SK-N-SH (cell line): ENCODE measurements at places on chromosomes 12 and 14.

GRCh38 chr14:50056435-50056834 lies 59.9 kb downstream of the VCPKMT start:
- no peaks in the 10 kb centered on the region for H3K36me3 ChIP-seq
- H3K27me3 ChIP-seq, result no peaks in the 10 kb centered on the region
- DNase-seq, result no peak

DNA sequence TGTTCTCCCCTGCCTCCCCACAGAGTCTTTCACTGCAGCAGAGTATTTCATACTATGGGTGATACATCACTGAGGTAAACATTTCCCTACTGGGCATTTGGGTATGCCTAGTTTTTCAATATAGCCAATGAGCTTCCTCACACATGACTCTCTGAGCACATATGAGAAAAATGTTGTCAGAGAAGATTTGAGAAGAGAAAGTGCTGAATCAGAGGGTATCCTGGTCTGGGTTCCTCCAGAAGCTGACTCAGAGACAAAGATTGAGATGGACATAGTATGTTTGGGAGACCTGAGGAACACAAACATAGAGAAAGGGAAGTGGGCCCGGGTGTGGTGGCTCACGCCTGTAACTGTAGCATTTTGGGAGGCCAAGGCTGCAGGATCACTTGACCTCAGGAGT lies 12.6 kb downstream of the SLC8B1 start:
- no peaks in the 10 kb centered on the region for H3K4me1 ChIP-seq
- no peak overlapping the region for H3K27ac ChIP-seq
- H3K27me3 ChIP-seq, result no peaks in the 10 kb centered on the region
- no peaks in the 10 kb centered on the region; the same call in 1 of the 2 replicates for H3K36me3 ChIP-seq

DNA sequence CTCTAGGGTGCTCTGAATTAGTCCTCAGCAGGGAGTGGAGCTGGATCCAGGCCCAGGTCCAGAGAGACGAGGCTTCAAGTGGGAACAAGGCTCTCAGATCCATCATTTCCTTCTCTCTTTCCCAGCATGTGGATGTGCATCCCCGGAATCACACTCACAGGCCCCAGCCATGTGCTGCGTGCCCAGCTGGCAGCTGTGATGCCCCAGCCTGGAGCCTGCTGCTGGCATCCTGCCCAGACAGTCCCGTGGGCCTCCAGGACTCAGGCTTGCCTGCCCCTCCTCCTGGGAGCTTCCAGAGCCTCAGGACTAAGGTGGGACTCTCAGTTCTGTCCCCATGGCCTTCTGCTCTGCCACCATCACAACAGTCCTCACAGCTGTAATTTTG lies 6.2 kb upstream of the KRT84 start:
- no peak overlapping the region for H3K27ac ChIP-seq
- no peak overlapping the region for H3K4me3 ChIP-seq
- peaks cover 45% of the 10 kb centered on the region; the same call in 1 of the 2 replicates for H3K27me3 ChIP-seq

GRCh38 chr12:4809449-4810218 lies 89.4 kb downstream of the GALNT8 start:
- H3K36me3 ChIP-seq, result no peaks in the 10 kb centered on the region
- H3K27me3 ChIP-seq, result peaks cover 54% of the 10 kb centered on the region
- peak; percentile 28 for DNase-seq

- no peaks in the 10 kb centered on the region for H3K4me1 ChIP-seq
- H3K27me3 ChIP-seq, result no peaks in the 10 kb centered on the region
- peaks cover 42% of the 10 kb centered on the region for H3K36me3 ChIP-seq
- H3K4me3 ChIP-seq, result no peak overlapping the region
- no peak for DNase-seq
Observed at GRCh38 chr12:101298426-101298825, 18.5 kb downstream of the UTP20 start.

GRCh38 chr12:50708631-50709030 lies 55.3 kb upstream of the ATF1 start:
- DNase-seq, result no peak
- peaks cover 51% of the 10 kb centered on the region for H3K36me3 ChIP-seq
- H3K27me3 ChIP-seq, result no peaks in the 10 kb centered on the region
- no peaks in the 10 kb centered on the region for H3K4me1 ChIP-seq

- H3K27me3 ChIP-seq, result no peaks in the 10 kb centered on the region
- no peaks in the 10 kb centered on the region for H3K36me3 ChIP-seq
- H3K4me1 ChIP-seq, result peaks cover 12% of the 10 kb centered on the region
- no peak overlapping the region for H3K4me3 ChIP-seq
- DNase-seq, result no peak
- H3K27ac ChIP-seq, result peak overlapping the region; percentile 25; the same call in 1 of the 2 replicates
Observed at GRCh38 chr14:69662636-69663299, 51.4 kb downstream of the SUSD6 start.

DNA sequence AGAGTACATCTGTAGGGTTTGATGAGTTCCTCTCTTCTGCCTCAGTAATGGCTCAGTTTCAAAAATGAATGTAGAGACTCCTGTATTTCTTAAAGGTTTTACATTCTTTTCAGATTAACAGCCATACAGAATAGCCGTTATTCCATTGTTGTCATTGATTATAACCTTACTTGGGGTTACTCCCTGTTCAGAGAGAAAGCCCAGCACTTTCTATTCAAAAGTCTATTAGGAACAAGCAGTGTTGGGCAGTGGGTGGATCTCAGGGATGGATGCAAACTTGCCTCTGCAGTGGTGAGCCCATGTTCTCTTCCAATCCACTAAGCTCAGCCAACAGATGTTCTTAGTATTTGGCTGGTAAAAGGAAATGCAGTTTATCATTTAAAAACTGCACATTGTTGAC lies 342.6 kb upstream of the E2F7 start:
- no peak overlapping the region for H3K4me3 ChIP-seq
- peaks cover 3% of the 10 kb centered on the region for H3K36me3 ChIP-seq
- DNase-seq, result no peak
- H3K27me3 ChIP-seq, result no peaks in the 10 kb centered on the region
- H3K27ac ChIP-seq, result no peak overlapping the region
- H3K4me1 ChIP-seq, result no peaks in the 10 kb centered on the region; the same call in 1 of the 2 replicates

DNA sequence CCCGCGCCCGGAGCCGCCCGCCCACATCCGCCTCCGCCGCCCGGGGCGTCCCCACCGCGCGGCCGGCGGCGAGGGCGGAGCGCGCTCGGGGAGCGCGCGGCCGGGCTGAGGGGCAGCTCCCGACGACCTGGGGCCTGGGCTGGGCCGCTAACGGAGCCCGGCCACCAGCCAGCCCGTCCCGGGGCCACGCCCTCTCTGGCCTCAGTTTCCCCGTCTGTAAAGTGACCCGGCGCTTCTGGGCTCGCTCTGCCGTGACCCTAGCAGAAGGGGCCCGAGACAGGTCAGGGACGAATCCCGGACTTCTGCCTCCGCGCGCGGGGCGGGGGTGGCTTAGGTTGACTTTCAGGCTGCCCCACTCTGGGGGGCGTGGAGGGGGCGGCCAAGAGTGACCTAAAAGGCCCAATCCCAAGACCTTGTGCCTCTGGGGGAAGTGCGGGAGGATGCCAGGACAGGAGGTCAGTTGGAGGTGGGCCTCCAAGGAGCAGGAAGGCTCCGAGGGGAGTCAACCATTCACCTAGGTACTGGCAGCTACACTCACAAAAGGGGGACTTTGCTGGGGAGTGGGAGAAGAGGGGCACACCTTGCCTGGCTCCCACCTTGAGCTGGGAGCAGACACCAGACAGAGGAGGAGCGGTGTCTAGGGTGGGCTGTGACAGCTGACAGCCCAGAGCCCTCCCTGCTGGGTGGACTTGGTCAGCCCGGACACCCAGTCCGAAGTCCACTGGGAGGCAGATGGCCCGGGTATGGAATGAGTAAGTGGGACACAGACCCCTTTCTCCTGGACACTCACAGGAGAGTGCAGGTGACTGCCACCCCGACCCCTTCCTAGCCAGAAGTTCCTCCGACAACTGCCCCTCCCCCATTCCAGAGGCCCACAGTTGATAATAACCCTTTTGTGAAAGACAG lies 486 bp upstream of the AKT1 start:
- H3K27me3 ChIP-seq, result no peaks in the 10 kb centered on the region
- no peaks in the 10 kb centered on the region for H3K36me3 ChIP-seq
- DNase-seq, result peak; percentile 94
- peaks cover 8% of the 10 kb centered on the region for H3K4me1 ChIP-seq
